ENCODE measurements at places on chromosomes 4 and X.

GRCh38 chr4:24846716-24847115 lies 51.3 kb downstream of the SOD3 start:
- DNase-seq, result no peak

GRCh38 chr4:46258431-46258830 lies 131.5 kb downstream of the GABRA2 start:
- no peak for DNase-seq

- no peak for DNase-seq
These were observed 106.9 kb upstream of the DCAF12L2 start for GRCh38 chrX:126272795-126273497.

DNA sequence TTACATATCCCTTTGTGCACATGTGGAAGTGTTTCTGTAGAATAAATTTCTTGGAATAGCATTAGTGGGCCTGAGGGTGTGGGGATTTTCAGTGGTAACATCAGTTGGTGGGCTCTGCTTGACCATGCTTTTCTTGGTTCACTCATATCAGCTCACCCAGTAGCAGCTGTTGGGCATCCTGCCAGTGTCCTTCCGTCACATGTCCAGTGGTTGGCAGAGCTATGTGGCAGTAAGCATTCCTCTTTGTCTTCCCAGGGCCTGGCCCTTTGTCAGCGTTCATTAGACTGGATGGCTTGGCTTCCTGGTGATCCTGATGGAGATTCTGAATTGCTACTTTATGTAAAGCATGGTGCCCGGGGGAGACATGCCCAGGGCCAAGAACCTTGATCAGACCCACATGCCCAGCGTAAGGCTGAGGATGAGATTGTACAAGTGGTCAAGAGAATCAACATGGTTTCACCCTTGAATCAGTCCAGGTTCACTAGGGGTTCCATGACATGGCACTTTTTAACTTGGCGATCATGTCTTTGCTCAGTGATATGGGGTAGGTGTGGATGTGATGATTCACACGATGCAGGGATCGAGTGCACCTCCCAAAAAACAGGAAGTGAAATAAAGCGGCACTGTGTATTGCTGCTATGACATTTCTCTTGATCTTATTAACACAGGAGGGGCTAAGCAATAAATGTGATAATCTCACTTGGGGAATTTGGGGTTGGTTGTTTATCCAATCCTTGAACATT lies 72.1 kb upstream of the IGFBP7 start:
- DNase-seq, result no peak

GRCh38 chr4:179989975-179990374 lies 2253.2 kb upstream of the TENM3 start:
- DNase-seq, result no peak

DNA sequence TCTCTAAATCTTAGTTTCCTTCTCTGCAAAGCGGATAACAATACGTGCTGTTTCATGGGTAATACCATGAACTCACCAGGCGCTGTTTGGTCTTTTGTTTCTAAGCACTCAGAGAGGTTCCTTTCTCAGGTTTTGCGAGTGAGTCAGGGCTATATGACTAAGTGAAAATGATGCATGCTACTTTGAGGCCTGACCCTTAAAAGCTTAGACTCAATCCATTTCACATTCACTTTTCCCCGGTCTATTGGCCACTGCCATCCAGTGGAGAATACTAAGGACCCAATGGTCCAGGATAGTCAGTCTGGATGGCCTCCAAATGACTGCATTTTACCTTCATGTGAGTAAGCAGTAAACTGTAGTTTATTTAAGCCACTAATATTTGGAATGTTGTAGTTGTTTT lies 400.8 kb upstream of the SLIT2 start:
- DNase-seq, result no peak

- no peak for DNase-seq
These were observed 58.3 kb downstream of the RAI2 start for GRCh38 chrX:17802756-17803155.

DNA sequence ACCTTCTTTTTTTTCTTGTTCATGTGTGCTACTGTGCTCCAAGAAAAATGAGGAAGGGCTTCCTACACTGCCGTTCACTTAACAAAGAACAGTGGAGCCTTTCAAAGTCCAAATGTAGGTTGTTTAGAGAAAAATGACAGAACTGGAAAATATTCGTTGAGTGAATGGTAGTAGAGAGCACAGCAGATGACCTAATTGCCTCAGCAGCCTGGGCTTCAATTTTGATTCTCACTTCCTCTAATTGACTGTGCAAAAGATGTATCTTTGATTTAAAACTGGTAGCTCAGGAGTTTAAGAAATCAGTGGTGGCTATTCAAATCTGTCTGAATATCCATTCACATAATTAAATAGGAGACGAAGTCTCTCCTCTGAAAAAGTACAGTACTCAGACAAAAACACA lies 5.2 kb downstream of the NLGN4X start:
- DNase-seq, result no peak

DNA sequence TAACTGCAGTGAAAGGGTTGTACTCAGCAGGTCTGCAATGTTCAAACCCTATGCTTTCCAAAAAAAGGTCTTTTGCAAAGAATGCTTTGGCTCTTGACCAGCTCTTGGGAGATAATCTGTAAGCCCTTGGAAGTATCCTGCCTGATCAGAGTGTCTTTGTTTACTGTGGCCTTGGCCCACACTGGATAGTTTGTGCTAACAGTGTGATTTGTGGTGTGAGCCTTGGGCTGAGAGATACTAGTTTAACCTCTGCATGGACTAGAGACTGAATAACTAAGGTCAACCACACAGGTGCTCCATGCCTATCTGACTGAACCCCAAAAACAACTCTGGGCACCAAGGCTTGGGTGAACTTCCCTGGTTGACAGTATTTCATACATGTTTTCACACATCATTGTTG lies 3.6 kb upstream of the MAGED1 start:
- DNase-seq, result no peak

- DNase-seq, result no peak
These were observed 552 bp downstream of the ADH5 start for GRCh38 chr4:99088023-99088449.

GRCh38 chr4:1243451-1244080 lies 5.4 kb downstream of the CTBP1 start:
- no peak for DNase-seq

DNA sequence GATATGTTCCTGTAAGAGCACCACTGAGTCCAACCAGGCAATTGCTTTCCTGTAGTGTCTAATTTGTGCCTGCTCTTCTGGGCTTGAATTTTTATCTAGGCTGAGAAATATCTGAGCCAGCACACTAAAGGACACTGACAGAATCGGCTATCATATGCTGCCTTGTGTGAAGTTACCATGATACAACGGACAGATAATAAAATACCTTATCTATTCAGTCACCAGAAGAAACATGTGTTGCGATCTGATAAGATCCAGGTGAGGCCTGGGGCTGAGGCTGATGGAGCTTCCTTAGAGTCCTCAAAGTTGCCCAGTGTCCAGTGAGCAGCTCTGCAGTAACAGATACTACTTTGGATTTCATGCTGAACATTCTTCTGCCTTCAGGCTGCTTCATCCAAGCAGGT lies 111.8 kb downstream of the ZNF518B start:
- DNase-seq, result no peak

GRCh38 chr4:38062776-38063097 lies 102.5 kb downstream of the PTTG2 start:
- DNase-seq, result no peak

GRCh38 chrX:78125148-78125547 lies 14.3 kb downstream of the TAF9B start:
- no peak for DNase-seq

DNA sequence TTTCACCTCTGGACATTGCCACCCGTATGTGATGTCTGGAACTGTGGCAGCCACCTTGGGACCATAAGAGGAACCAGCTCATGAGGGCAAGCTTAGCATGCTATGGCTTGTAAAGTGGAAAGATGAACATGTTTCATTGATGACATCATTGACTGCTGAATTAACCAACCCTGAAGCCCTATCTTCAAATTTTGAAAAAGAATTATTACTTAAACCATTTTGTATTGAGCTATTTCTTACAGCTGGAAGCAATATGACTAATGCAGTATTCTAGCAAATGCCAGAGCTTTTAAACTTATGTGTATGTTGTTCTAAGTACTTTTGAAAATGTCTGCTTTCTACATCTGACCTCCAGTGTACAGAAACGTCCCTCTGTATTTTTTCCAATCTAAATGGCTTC lies 18.1 kb downstream of the GUCY2F start:
- DNase-seq, result no peak

DNA sequence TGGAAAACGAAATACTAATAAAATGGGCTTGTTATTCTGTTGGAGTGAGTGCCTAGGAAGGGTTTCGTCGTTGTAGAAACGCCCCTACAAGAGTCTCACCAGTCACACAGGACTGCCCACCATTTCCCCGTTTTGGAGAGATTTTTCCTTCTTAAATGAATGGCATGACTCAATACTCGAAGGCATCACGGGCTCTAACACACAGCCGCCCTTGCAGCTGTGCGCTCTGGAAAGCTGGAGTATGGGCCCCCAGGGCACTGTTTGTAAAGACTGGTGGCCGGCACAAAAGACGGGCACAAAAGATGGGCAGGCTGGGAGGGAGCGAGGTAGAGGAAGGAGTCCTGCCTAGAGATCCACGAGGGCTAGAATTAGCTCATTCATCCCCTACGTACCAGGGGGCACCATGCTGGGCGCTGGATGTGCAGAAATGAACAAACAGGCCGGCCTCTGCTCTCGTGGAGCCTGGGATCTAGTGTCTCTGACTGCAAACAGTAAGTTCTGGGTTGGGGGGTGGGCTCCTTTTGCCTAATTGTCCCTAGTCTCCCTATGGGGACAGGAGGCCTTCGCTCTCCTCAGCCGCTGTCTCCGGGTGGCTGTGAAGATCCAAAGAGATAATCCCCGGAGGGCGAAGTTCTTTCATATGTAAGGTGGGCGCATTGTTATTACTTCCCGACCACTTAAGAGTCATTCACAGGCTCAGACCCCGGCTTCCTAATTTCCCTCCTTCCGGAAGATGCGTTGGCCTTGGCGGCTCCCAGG lies 1.0 kb upstream of the SFRP2 start:
- DNase-seq, result no peak

DNA sequence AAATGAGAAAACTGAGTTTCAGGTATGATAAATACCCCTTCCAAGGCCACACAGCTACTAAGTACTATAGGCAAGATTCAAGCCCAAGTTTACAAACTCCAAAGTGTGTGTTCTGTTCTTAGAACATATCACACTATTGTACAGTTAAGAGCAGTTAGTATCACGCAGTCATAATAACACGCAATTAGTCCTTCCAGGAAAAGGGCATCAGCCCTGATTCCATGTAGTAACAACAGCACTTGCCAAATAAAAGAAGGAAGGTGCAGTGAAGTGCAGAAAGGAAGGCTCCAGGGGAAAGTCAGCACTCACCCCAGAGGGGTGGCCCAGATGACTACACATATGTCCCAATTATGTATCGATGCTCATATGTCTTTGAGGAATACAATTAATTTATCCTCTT lies 4.4 kb downstream of the TASL start:
- DNase-seq, result no peak

DNA sequence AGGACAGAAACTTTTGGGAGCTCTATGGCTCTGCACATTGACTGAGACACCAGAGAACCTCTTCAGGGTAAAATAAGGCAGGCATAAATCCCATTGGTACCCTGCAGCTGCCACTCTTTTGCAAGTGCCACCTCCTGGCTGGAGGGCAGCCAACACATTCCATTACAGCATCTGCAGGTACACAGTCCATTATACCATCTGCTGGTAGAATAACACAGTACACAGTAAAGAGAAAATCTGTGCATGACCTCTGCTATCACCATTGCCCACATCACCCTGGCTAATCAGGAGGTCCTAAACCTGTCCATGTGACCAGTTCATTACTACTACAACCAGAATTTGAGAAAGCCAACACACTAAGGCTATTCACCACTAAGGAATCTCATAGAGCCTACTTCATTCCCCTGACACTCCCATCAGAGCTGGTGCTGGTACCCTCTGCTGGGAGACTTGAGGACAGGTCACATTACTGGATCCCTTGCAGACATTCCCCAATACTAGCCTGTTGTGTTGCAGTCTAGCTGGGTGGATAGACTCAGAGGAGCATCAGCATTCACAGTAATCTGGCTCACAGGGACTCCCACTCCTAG lies 176.2 kb upstream of the TACR3 start:
- no peak for DNase-seq

GRCh38 chrX:10015355-10015722 lies 48.2 kb downstream of the CLDN34 start:
- no peak for DNase-seq

- DNase-seq, result no peak
These were observed 78.5 kb downstream of the SCLT1 start for GRCh38 chr4:129014566-129015509.

GRCh38 chr4:77169481-77169880 lies 12.5 kb downstream of the CCNG2 start:
- no peak for DNase-seq

DNA sequence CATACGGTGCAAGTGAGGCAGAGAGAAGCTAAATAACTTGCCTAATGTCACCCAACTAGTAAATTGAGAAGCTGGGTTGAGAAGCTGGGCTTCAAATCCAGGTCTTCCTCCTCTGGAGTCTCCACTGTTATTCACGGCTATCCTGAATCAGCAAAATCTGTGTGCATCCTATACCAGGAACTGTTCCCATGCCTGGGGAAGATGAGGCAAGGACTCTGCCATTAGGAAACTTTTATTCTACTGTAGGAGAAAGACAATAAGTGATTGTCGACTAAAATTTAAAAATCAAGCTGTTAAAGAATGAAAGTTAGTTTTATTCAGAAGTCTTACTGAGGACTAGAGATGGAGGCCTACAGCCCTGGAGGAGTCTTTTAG lies 872 bp upstream of the TEC start:
- DNase-seq, result no peak

DNA sequence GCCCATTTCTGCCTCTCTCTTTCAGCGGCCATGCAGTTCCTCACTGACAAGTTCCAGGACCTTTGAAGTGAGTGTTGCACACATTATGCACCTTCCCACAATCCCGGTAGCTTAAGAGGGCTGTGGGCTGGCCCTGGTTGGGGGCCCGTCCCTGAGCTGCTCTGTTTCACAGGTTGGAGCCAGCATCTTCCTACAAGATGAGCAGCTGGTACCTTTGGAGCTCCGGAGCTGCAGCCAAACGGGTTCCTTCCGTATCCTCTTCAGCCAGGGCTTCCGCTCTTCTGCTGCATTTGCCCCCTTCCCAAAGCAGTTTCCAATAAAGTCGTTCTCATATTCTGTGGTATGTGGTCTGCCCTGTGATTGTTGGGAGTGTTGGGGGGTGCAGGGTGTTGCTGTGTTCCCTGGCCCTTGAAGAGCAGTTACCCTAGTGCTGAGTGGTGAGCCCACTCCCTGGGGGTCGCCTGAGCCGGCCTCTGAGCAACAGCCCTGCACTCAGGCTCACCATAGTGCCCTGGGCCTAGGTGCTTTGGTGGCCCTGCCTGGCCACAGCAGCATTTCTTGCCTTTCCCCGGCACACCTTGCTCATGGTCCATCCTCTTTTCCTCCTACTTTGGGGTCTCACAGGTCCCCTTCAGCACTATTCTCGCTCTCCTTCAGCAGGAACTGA lies 60.4 kb downstream of the CXorf49B start:
- DNase-seq, result no peak

GRCh38 chrX:133538148-133538547 lies 122.9 kb upstream of the GPC4 start:
- DNase-seq, result no peak

GRCh38 chr4:94528792-94529451 lies 77.2 kb downstream of the PDLIM5 start:
- DNase-seq, result no peak

- no peak for DNase-seq
These were observed 3.2 kb upstream of the SLC25A14 start for GRCh38 chrX:130336531-130336930.

Data from stimulated activated CD4-positive, alpha-beta T cell treated with anti-CD3 and anti-CD28 coated beads, Interleukin-1b, Interleukin-23, amount 100 ng/mL, for 1 hour (primary cell).